ENCODE measurements at places on chromosomes 1 and 21. TPM values are rescaled to one million over a fixed set of nuclear protein-coding genes. Genes with fewer than 3 reads are reported as not detected.

The S100A7 gene
- not detected for polyA plus RNA-seq

The NBPF12 gene
- polyA plus RNA-seq = 6.9 TPM

The HMCN1 gene
- under 0.01 TPM for polyA plus RNA-seq

The CBR3 gene
- polyA plus RNA-seq = 0.67 TPM

- peaks cover 30% of the 10 kb centered on the region for H3K4me1 ChIP-seq
- no peak overlapping the region for H3K27ac ChIP-seq
- H3K27me3 ChIP-seq = no peaks in the 10 kb centered on the region
- H3K36me3 ChIP-seq = no peaks in the 10 kb centered on the region
- peak; percentile 74 for DNase-seq
Measured at GRCh38 chr1:101137144-101138126, 99.4 kb upstream of the S1PR1 start.

DNA sequence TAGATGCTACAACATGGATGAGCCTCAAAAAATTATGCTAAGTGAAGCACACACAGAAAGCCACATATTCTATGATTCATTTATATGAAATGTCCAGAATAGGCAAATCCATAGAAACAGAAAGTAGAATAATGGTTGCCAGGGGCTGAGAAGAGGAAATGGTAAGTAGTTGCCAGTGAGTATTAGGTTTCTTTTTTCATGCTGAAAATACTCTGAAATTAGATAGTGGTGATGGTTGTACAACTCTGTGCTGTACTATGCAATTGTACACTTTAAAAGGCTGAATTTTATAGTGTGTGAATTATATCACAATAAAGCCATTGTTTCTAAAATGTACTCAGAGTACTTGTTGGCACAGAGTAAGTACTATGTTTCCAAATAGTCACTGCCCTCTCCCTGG is 15.5 kb upstream of the GFI1 start:
- H3K4me3 ChIP-seq = no peak overlapping the region
- DNase-seq = no peak
- H3K27ac ChIP-seq = no peak overlapping the region

DNA sequence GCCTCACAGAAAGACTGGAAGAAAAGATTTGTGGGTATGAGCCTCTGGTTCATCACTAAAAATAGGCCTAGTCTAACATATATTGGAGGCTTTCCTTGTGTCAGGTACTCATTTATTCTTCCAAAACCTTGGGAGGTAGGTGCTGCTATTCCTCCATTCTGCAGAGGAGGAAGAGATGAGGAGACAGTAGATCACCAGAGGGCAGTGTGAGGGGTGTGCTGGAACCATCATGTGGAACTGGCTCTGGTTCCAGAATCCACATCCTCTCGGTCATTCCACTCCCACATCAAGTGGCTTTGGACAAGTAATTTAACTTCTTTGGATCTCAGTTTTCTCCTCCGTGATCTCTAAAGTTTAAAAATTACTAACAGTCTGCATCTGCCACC is 7.4 kb upstream of the INKA2 start:
- no peak overlapping the region for H3K4me3 ChIP-seq
- no peak for DNase-seq
- no peaks in the 10 kb centered on the region for H3K4me1 ChIP-seq
- no peaks in the 10 kb centered on the region for H3K27me3 ChIP-seq

DNA sequence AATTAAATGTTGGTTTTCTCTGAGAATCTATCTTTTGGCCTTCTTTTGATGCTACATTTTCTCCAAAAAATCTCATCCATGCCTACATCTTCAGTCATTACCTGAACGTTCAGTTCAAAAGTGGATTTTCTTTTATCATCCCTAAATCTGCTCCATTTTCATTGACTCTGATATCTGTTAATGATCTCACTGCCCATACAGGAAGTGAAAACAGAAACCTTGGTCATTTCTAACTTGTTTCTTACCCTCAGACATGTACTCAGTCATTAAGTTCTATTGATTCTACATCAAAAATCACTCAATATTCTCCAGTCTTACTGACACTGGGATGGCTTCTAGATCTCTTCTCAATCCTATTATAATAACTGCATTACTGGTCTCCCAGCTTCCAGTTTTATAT is 22.7 kb downstream of the PRKACB start:
- no peaks in the 10 kb centered on the region for H3K27me3 ChIP-seq
- no peak for DNase-seq
- no peaks in the 10 kb centered on the region for H3K4me1 ChIP-seq
- H3K36me3 ChIP-seq = no peaks in the 10 kb centered on the region
- H3K27ac ChIP-seq = no peak overlapping the region
- no peak overlapping the region for H3K4me3 ChIP-seq

DNA sequence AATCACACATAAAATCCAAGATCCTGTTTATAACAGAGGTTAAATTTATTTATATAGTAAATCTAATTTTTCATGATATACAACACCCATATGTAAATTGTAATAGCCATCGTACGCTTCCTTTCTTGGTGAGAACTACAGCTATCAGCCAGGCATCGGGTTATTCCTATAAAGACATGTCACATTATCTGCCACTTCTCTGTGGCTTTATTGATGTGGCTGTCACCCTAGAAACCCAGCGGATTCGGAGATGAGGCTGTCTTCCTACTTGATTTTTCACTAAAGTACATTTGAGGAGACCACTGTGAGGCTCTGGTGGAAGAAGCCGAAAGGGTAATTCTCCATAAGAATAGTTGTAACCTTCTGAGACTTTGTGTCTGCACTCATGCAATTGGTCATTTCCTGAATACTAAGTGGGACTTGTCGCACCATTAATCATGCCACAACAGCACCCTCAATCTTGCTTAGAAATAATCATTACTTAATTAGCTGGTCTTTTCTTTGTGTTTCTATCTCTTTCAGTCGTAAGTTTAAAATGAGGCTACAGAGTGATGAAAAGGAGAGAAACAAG is 106.0 kb downstream of the NTNG1 start:
- no peaks in the 10 kb centered on the region for H3K36me3 ChIP-seq
- no peak for DNase-seq
- no peaks in the 10 kb centered on the region for H3K4me1 ChIP-seq
- no peaks in the 10 kb centered on the region for H3K27me3 ChIP-seq
- no peak overlapping the region for H3K4me3 ChIP-seq
- no peak overlapping the region for H3K27ac ChIP-seq

GRCh38 chr1:9441451-9442133 is 97.7 kb upstream of the SLC25A33 start:
- H3K27ac ChIP-seq = peak overlapping the region; percentile 19
- H3K36me3 ChIP-seq = no peaks in the 10 kb centered on the region
- no peak for DNase-seq
- peaks cover 14% of the 10 kb centered on the region for H3K4me1 ChIP-seq
- H3K27me3 ChIP-seq = no peaks in the 10 kb centered on the region

DNA sequence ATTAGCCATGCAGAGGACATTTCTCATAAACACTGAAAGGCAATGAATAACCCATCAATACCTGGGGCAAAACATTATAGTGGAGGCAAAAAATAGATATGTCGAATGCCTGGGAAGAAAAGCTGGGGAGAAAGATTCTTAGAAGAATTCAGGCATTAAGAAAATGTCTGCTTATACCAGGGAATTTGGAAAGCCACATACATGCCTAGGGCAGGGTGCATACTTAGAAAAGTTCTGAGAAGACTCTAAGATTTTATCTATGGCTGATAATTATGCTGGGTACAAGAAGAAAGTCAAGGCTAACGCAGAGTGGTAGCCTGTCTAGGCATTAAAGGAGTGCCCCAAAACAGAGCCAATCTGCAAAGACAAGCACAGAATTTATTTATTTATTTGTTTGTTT is 18.4 kb downstream of the SLAMF6 start:
- no peak overlapping the region for H3K27ac ChIP-seq
- H3K27me3 ChIP-seq = no peaks in the 10 kb centered on the region
- H3K4me1 ChIP-seq = no peaks in the 10 kb centered on the region
- no peaks in the 10 kb centered on the region for H3K36me3 ChIP-seq
- no peak overlapping the region for H3K4me3 ChIP-seq

DNA sequence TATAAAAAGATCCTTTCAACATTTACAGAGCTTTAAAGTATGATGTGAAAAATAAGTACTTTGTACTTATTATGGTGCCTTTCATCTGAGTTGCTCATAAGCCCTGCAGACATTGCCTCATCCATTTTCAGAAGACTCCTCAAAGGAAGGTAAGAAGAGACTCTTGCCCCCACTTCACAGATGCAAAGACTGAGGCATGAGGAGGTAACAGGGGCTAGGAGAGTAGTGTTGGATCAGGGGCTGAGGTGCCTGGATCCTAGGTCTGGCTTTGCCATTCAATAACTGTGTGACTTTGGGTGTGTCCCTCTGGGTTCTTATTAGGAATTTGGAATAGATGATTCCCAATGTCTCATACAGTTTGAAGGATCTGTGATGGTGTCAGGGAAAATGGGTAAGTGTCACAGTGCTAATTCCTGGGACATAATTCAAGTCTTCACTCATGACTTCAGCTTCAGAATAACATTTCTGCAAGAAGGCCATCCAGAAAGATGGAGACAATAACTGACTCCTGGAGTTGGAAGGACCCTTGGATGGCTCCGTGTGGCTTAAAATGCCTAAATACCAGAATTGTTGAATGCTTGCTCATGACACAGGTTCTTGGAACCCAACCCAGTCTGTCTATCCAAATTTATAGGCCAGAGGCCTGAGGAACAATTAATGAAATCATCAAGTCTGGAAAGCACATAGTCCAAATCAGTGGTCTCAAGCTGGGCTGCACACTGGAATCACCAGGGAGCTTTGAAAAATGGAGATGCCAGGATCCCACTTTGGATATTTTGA is 93.1 kb upstream of the RUNX1 start:
- H3K4me3 ChIP-seq = no peak overlapping the region
- DNase-seq = no peak
- no peaks in the 10 kb centered on the region for H3K4me1 ChIP-seq
- H3K36me3 ChIP-seq = no peaks in the 10 kb centered on the region

Measured in small intestine (tissue), 16 donors.